Natural killer cell treated with Interleukin-12 subunit alpha and Interleukin-12 subunit beta and Interleukin-15 and Interleukin-18, amount 100 ng/mL, for 72 hours (primary cell): ENCODE measurements at places on chromosomes 5 and 9.

- DNase-seq, result no peak
Observed at GRCh38 chr5:88892669-88893068, 9.7 kb upstream of the MEF2C start.

- DNase-seq, result no peak
Observed at GRCh38 chr9:700365-701282, 140.9 kb upstream of the DMRT1 start.

DNA sequence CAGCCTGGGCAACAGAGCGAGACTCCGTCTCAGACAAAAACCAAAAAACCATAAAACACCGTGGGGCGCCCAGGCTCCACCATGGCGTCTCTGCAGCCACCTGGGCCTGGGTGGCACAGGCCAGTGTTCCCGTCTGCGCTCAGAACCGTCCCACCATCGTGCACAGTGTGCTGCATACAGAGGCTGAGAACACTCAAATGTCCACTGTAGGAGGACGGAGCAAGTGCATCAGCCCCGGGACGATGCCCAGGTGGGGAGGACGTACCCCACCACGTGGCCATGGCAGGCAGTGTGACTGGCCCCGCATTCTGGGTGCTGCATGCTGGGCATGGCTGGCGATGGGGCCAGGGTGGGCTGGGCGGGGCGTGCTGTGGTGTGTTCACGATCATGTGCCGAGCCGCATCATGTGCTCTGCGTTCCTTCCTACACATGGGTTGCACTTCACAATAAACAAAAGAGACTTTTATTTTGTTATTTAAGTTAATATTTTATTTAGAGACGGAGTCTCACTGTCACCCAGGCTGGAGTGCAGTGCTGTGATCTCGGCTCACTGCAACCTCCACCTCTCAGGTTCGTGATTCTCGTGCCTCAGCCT, 37.8 kb downstream of the EXD3 start:
- DNase-seq, result no peak

- no peak for DNase-seq
Observed at GRCh38 chr9:2193552-2193951, 178.4 kb downstream of the SMARCA2 start.

GRCh38 chr9:71001780-71002386, 119.5 kb downstream of the TRPM3 start:
- no peak for DNase-seq

GRCh38 chr9:85053206-85053786, 383.8 kb downstream of the NTRK2 start:
- no peak for DNase-seq

DNA sequence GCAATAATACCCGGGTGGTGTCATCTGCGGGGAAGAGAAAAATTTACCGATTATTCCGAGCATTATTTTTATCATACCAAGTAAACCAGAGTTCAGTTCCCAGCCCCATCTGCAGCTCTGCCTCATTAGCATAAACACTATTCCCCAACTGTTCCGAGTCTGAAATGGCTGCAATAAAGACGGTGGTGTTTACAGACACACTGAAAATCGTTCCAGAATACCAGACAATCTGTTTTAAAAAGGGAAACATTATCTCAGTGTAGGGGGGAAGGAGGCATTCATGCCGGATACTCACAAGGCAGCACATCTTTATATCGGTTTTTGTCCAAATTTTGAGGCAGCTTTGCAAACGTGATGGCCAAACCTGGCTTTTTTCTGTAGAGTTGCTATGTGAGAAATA, 70.3 kb upstream of the EPB41L4B start:
- no peak for DNase-seq

- DNase-seq, result no peak
Observed at GRCh38 chr5:178839319-178839704, 20.4 kb upstream of the ZNF354B start.

- no peak for DNase-seq
Observed at GRCh38 chr5:50420343-50420935, 20.6 kb downstream of the EMB start.

DNA sequence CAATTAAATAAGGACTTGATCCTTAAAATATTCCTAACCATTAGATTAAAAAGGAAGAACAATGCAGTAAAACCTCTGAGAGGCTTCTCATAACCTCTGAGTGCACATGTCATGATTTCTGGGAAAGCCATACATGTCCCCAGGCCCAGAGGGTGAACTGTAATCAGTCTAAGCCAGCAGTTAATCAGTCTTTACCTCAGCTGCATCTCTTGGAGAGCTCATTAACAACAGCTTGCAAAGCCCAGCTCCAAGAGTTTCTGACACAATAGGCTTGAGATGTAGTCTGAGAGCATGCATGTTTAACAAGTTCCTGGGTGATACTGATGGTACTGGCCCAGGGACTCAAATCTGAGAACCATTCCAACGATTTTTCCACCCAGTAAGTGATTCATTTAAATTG, 392.1 kb downstream of the DNAH5 start:
- no peak for DNase-seq

- no peak for DNase-seq
Observed at GRCh38 chr5:34682926-34683623, 26.9 kb downstream of the RAI14 start.

- DNase-seq, result no peak
Observed at GRCh38 chr9:126519660-126520420, 93.9 kb upstream of the LMX1B start.

- no peak for DNase-seq
Observed at GRCh38 chr9:98367371-98367900, 112.0 kb upstream of the TBC1D2 start.

- no peak for DNase-seq
Observed at GRCh38 chr5:123844873-123845272, 332.9 kb downstream of the CSNK1G3 start.

DNA sequence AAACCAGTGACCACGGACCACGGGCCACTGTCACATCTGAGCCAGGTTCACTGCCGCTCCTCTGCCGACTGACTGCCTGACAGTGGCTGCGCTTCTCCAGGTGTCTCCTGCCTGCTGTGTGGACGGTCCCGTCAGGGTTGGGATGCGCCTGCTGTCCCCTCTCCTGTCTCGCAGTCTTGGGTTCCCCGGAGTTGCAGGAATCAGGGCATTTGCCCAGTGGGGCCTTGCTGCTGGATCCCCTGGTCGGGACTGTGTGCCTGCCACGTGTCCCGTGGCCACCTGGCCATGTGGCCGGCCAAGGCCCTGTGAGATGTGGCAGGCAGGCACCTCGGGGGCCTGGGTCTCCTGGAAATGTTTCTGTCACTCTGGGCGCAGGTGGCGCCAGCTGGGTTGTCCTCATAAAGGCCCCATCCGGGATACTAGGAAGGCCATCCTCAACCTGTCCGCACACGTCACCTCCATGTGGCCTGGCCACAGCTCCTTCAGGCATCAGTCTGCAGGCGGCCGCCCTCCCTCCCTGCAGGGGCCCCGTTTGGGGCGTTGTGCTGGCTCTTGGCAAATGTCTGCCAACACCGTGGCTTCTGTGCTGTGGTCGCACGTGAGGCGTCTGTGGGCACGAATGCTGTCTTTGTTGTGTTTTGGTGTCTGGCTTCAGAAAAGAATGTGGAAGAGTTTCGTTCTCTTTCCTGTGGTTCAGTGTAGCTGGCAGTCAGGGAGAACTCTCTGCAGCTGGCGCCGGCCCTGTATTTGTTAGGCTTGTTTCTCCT, 6.4 kb upstream of the TOR4A start:
- no peak for DNase-seq

GRCh38 chr9:33197279-33198152, 30.4 kb upstream of the B4GALT1 start:
- DNase-seq, result no peak

- DNase-seq, result no peak
Observed at GRCh38 chr5:83149671-83150070, 72.3 kb downstream of the XRCC4 start.

- no peak for DNase-seq
Observed at GRCh38 chr9:121756474-121757280, 105.2 kb downstream of the DAB2IP start.

GRCh38 chr5:90293931-90294330, 115.6 kb downstream of the CETN3 start:
- DNase-seq, result no peak

DNA sequence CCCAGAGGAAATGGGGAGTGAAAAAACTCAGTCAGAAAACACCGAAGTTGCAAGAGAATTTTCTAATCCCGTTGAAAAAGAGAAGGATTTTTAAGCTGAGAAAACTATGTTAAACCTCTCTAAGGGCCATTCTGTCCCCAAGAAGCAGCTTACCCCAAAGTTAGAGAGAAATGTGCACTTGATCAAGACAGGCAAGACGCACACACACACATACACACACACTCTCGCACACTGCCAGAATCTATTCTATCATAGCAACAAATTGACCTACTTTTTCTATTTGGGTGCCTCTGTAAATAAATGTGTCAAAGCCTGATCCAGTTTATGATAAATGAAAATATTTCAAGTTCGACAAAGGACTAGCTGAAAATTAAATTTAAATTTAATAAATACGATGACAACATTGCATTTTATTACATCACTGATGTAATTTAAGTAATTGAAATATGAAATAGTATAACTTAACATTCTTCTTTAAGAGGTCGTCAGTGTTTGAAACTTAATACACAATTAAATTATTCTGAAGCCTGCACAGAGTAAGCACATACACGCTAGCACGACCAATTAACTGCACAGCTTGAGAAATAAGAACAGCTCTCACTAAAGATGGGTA, 5.9 kb downstream of the NFIL3 start:
- no peak for DNase-seq

GRCh38 chr9:71816916-71817451, 48.7 kb upstream of the CEMIP2 start:
- DNase-seq, result no peak

- no peak for DNase-seq
Observed at GRCh38 chr5:100864931-100865330, 38.2 kb downstream of the ST8SIA4 start.

GRCh38 chr9:89278551-89278950, 32.4 kb upstream of the CKS2 start:
- no peak for DNase-seq

GRCh38 chr5:43543434-43543833, 13.4 kb downstream of the PAIP1 start:
- no peak for DNase-seq

DNA sequence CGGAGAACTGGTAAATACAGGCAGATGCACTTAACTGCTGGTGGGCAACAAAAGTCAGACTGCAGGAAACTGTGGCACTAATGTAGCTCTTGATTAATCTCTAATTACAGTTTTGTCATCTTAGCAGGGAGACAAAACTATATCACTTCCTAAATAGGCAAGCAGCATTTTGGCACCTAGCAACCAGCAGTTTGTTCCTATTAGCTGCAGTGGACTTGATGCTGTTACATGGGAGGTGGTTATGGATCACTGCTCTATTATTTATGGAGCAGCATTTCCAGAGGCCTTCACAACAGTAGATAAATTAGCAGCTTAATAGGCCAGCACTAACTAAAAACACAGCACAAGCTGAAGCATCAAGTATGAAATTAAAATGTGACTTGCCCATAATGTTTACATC, 518.3 kb upstream of the ITGA1 start:
- DNase-seq, result no peak

DNA sequence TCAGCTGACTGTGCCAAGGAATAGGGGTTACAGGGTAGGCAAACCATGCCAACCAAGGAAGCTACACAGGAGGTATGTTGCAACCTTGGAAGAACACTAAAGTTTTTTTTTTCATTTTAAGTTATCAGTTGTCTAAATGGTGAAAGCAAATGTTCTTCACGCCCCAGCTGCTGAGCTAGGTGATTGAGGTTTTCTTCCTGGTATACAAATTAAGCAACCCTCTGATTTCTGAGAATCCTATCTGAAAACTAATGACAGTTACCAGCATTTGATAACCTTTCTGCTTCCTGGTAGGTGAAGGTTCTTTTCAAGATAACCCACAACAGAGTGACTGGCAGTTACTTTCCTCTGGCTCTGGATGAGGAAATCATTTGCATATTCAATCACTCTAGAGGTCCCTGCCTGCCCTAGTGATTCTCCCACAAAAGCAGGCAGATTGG, 194.9 kb downstream of the ATP10B start:
- no peak for DNase-seq

GRCh38 chr5:147688656-147689356, 93.7 kb downstream of the JAKMIP2 start:
- no peak for DNase-seq

- DNase-seq, result no peak
Observed at GRCh38 chr5:127550652-127551409, 33.4 kb downstream of the PRRC1 start.

DNA sequence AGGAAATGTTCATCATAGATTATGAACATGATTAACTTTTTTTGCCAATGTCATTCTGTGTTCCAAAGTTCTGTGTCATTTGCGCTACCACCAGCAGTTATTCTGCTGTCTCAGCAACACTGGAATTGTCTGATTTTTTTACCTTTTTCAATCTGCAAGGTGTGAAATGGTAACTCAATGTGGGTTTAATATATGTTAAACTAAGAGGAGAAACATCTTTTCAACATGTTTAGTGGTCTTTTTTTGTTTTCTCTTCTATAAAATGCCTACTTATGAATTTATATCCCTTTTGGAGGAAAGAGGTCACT, 49.1 kb upstream of the GRAMD2B start:
- DNase-seq, result no peak

GRCh38 chr5:159440968-159441367, 110.7 kb upstream of the IL12B start:
- no peak for DNase-seq

DNA sequence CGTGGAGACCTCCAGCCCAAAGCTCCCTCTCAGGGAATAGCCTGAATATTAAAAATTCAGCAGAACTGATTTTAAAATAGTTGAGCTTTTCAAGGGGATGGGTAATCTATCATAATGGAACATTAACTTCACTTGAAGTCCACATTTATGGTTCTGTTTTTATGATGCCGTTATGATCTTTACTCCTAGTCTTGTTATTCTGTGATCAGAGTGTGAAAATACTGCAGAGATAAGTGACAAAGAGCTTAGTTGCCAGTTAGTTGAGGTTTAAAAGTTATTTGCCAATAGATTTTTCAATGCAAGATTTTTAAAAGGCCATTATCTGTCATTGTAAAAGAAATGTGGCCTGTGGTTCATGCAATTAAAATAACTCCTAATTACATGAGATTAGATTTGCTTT, 189.9 kb upstream of the RGMB start:
- no peak for DNase-seq

DNA sequence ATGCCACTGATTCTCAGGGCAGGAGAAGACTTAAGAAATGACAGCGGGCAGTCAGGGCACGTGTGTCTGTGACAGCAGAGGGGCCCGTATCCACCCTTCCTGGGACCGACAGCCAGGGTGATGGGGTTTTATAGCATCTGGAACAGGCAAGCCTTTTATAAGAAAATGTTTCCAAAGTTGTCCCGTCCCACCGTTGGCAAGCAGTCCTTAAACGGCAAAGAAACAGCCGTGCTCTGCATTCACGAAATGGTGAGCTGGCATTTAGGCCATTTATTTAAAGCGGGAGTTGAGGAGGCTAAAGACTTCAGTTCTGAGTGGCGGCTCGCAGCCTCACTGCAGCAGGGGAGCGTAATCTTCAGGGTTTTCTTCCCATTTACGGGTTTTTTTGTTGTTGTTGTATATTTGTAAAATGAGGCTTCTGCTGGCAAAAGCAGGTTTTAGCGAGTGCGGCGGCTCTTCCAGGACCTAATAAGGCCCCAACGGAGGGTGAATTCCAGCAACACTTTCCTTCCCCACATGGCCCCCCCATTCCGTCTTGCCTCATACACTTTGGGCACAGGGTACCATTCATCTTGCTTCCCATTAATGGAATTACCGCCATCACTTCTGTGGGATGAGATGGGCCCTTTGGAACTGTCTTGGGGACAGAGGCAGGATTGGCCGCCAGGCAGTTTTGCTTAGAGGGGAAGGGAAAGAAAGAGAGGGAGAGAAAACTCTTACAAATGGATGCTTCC, 15.8 kb downstream of the NEK6 start:
- DNase-seq, result no peak

GRCh38 chr9:115267790-115268189, 149.8 kb upstream of the TNC start:
- no peak for DNase-seq

- no peak for DNase-seq
Observed at GRCh38 chr5:56130664-56131063, 102.5 kb downstream of the ANKRD55 start.
